ENCODE measurements at places on chromosomes 3 and 15.

DNA sequence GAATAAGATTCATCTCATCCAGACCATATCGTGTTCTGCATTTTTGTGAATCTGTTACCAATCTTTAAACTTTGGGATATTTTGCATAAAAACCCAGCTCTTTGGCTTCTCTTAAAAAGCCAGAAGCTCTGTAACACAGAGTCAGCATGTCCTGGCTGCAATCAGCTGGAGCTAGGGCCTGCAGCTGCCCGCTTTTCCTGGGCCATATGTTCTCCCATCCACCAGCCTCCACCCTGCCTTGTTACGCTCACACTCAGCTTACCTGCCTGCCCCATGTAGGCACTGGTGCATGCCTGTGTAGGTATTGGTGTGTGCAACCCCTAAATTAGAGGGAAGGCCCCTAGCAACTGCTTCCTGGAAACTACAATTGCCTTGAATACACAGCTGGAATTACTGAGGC is 48.2 kb downstream of the CRYGS start:
- no peak for DNase-seq

DNA sequence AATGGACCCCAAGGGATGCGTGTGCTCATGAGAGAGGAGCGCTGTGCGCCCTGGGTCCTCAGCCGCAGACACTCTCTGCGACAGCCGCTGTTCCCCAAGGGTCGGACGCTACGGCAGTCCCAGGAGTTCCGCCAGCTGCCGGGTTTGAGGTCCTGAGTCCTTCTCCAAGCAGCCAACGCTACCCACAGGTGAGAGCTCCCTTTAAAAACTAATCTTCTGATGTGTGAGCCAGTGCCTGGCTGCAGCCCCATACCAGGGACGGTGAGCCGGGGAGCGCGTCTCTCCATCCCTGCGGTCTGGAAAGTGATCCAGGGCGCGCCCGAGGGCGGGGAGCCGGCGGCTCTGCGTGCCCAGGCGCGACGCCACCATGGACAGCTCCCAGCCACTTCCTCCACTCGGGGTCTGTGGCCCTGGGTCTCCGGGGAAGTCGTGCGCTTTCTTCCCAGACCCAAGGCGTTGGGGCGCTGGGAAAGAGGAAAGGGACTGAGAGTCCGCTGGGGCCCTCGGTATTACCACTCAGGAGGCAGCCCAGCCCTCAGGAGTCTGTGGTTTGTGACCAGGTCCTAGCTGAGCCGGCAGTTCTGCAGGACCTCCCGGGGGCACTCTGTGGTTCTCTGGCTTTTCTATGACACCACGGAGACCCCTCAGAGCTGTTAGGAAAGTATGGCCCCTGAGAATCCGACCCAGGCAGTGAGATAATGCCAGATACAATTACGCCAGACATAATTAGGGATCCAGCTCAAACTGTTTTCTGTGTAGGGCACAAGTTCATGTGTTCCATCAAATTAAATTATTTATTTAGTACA is 1.4 kb downstream of the CEMIP start:
- no peak for DNase-seq

GRCh38 chr3:177179281-177180067 is 17.8 kb downstream of the TBL1XR1 start:
- DNase-seq = no peak

GRCh38 chr3:14133188-14133800 is 8.4 kb downstream of the TMEM43 start:
- DNase-seq = no peak

GRCh38 chr3:134590766-134591165 is 60.1 kb downstream of the KY start:
- no peak for DNase-seq

GRCh38 chr15:34336991-34337556 is 507 bp downstream of the SLC12A6 start:
- DNase-seq = no peak

DNA sequence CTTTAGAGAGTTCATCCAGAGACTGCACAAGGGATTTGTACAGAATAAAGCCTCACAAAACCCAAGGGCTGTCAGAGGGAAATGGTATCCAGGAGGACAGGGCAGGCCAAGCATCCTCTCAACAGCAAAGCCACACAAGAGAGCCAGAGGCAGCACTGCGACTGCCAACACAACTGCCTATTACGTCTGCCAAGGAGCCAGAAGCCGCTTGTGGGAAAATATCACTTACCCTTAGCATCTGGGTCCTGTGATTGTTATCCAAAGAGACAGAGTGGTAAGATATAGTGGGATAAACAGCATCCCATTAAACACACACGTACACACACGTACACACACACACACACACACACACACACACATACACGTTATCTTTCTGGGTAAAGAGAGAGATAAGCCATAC is 618.3 kb upstream of the AGTR1 start:
- DNase-seq = no peak

- no peak for DNase-seq
Measured at GRCh38 chr15:66703540-66703941, 1.5 kb downstream of the SMAD6 start.

- no peak for DNase-seq
Measured at GRCh38 chr3:173584838-173585831, 187.6 kb downstream of the NLGN1 start.

GRCh38 chr3:152388631-152389030 is 119.9 kb downstream of the MBNL1 start:
- DNase-seq = no peak

- no peak for DNase-seq
Measured at GRCh38 chr15:81740416-81740815, 305.4 kb downstream of the MEX3B start.

- no peak for DNase-seq
Measured at GRCh38 chr3:156176048-156176447, 55.7 kb downstream of the KCNAB1 start.

DNA sequence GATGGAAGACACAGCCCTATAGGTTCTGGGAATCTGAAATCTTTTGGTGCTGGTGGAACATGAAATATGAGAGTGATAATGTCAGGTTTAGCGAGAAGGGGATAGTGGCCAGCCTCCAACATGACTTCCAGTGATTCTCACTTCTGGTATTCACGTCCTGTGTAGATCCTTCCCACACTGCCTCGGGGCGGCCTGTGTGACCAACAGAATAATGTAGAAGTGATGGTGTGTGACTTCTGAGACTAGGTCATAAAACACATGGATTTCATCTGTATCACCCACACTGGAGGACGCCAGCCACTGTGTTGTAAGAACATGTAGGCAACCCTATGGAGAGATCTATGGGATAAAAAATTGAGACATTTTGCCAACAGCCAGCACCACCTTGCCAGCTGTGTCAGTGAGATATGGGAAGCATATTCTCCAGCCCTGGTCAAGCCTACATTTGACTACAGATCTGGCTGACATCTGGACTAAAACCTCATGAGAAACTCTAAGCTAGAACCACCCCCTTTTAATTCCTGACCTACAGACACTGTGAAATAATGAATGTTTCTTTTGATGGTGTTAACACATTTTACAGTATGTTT is 25.5 kb upstream of the NUDT16 start:
- DNase-seq = no peak

- DNase-seq = no peak
Measured at GRCh38 chr3:134406331-134407238, 32.3 kb upstream of the AMOTL2 start.

GRCh38 chr3:126024049-126024854 is 55.3 kb downstream of the ROPN1B start:
- no peak for DNase-seq

GRCh38 chr3:46902188-46902631 is 24.7 kb downstream of the PTH1R start:
- DNase-seq = no peak

- no peak for DNase-seq
Measured at GRCh38 chr3:11495948-11496557, 147.7 kb downstream of the VGLL4 start.

- no peak for DNase-seq
Measured at GRCh38 chr3:99909714-99910495, 92.2 kb downstream of the CMSS1 start.
